ENCODE measurements at places on chromosomes 5 and 9. TPM values are rescaled to one million over a fixed set of nuclear protein-coding genes. Genes with fewer than 3 reads are reported as not detected.

Gene PCDHGB1
- 0.74 TPM for polyA plus RNA-seq

Gene C5
- not detected for polyA plus RNA-seq

Gene PCDHB11
- 0.33 TPM for polyA plus RNA-seq

Gene FAT2
- 0.09 TPM for polyA plus RNA-seq

Gene PAPPA
- polyA plus RNA-seq = 0.66 TPM

Gene GRIA1
- 0.96 TPM for polyA plus RNA-seq

Gene HAPLN1
- 1.5 TPM for polyA plus RNA-seq

Gene CD72
- polyA plus RNA-seq = 4.6 TPM

Gene RASEF
- 3.6 TPM for polyA plus RNA-seq

Gene FUT7
- not detected for polyA plus RNA-seq

Gene PCDHA5
- 0.86 TPM for polyA plus RNA-seq

Gene MELK
- 32.3 TPM for polyA plus RNA-seq

Gene OSMR
- polyA plus RNA-seq = 1.5 TPM

Gene DRD1
- 0.11 TPM for polyA plus RNA-seq

Gene CCL21
- not detected for polyA plus RNA-seq

Gene INSL4
- polyA plus RNA-seq = not detected

Gene GZMA
- polyA plus RNA-seq = not detected

Gene CDH9
- 0.26 TPM for polyA plus RNA-seq

Gene PAEP
- not detected for polyA plus RNA-seq

Gene ZBED3
- polyA plus RNA-seq = 4.2 TPM

Gene ENHO
- polyA plus RNA-seq = 17.5 TPM

Gene KCNV2
- 0.60 TPM for polyA plus RNA-seq

Gene ARHGEF28
- polyA plus RNA-seq = 0.64 TPM

Gene FST
- 13.2 TPM for polyA plus RNA-seq

Gene C5orf63
- 10.5 TPM for polyA plus RNA-seq

Gene SPINK7
- not detected for polyA plus RNA-seq

Gene TCF7
- polyA plus RNA-seq = 5.6 TPM

Gene EQTN
- polyA plus RNA-seq = 0.21 TPM

Gene ADAMTSL1
- 2.0 TPM for polyA plus RNA-seq

Gene SLC25A48
- polyA plus RNA-seq = 1.1 TPM

Gene AGTPBP1
- 32.0 TPM for polyA plus RNA-seq

Gene GRM6
- polyA plus RNA-seq = 0.50 TPM

Gene ZSWIM6
- polyA plus RNA-seq = 3.9 TPM

Gene ERMP1
- polyA plus RNA-seq = 5.3 TPM

Gene FOXD4L6
- not detected for polyA plus RNA-seq

Gene CCL27
- polyA plus RNA-seq = not detected

Gene PNPLA7
- 0.45 TPM for polyA plus RNA-seq

Gene IRGM
- polyA plus RNA-seq = not detected

Gene LCP2
- polyA plus RNA-seq = 0.77 TPM

Gene PCDHA9
- 1.1 TPM for polyA plus RNA-seq

Gene FCHO2
- polyA plus RNA-seq = 6.4 TPM

Gene FOXD4L4
- not detected for polyA plus RNA-seq

Gene PCSK5
- 12.3 TPM for polyA plus RNA-seq

Gene SNAPC4
- 10.2 TPM for polyA plus RNA-seq

Gene SPAAR
- polyA plus RNA-seq = 0.17 TPM

Gene GFI1B
- 0.28 TPM for polyA plus RNA-seq

Gene MSANTD3
- 19.0 TPM for polyA plus RNA-seq

Gene LAMC3
- 8.2 TPM for polyA plus RNA-seq

Gene PDGFRB
- 4.5 TPM for polyA plus RNA-seq

Gene ARL10
- 2.5 TPM for polyA plus RNA-seq

Gene INSL6
- polyA plus RNA-seq = 0.19 TPM

Gene PPIC
- 19.9 TPM for polyA plus RNA-seq

Gene FGD3
- polyA plus RNA-seq = 0.95 TPM

All from GM23338 (cell line).